ENCODE measurements at places on chromosomes 5 and 9.

DNA sequence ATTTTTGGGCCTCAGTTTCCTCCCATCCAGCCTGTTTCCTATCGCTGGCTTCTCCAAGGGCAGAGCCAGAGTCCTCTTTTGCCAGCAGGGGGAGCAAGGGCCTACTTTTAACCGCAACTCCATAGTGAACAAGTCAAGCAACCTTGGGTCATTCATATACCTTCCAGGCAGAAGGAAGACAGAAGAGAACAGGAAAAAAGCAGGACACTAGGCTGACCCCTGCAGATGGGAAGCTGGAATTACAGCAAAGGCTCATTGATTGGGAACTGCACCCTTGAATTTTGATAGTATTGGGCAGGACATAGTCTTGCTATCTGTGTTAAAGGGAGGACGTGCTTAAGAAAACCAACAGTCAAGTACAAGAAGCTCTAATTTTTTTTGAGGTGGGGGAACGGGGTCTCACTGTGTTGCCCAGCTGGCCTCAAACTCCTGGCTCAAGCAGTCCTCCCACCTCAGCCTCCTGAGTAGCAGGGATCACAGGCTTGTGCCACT is 30.1 kb downstream of the QRFP start:
- peak; percentile 59 for DNase-seq

DNA sequence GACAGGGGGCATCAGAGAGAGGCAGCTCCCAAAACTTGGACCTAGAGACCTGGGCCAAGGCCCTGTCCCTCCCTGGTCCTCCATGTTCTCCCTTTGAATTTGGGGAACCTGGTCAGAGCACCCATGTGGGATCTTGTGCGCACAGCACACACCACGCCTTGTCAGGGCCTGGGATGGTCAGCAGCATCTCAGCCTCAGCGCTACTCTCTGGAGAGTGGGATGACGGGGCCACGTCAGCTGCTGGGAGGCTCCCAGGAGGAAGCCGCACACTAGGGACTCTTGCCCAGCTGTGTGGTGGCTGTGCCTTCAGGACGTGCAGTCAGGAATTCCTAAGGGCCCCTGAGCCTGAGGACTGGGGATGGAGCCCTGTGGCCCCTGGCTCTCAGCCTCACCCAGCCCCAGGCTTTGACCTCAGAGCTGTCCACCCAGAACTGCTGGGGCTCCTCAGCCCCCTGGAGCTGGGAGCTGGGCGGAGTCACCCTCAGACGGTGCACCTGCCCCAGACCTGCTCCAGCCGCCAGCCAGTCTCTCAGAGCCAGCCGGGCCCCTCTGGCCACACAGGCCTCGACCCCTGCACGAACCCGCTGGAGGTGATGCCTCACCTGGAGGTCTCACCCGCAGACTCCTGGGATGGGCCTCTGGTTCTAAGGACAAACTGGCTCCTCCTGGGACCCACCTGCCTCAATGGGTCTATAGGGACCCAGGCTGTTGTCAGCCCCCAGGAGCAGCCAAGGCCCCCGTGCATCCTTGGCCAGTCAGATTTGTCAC is 38.3 kb upstream of the EGFL7 start:
- no peak for DNase-seq

DNA sequence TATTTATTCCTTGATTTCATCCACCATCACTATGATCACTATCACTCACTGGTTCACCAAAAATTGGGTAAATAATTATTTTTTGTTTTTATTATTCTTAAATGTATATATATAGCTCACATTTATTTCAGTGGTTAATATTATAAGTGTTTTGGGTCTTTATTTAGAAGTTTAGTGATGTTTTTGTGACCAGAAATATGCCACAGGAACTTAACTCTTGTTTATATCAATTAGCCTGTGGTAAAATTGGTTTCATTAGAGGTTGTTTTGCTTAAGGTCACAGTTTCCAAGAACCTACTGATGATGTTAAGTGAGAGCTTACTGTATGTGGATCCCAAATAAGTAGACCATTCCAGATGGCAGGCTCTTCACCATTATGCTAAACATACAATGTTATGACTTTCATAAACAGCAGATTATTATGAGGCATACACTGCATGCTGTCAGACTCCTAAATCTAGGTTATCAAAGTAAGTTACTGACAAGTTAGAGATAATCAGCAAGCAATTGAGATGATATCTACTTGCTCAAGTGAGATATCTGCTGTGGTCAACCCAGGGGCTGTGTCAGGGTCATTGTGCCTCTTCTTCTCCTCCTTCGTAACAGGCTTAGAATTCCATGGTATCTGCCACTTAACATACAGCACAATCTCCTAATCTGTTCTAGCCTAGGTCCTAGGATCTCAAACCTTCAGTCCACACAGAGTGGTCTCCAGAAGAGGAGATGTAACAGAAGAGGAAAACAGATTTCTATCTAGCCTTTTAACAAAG is 57.6 kb downstream of the NR3C1 start:
- DNase-seq = no peak

- DNase-seq = no peak
Measured at GRCh38 chr5:147617191-147617606, 107.3 kb upstream of the DPYSL3 start.

DNA sequence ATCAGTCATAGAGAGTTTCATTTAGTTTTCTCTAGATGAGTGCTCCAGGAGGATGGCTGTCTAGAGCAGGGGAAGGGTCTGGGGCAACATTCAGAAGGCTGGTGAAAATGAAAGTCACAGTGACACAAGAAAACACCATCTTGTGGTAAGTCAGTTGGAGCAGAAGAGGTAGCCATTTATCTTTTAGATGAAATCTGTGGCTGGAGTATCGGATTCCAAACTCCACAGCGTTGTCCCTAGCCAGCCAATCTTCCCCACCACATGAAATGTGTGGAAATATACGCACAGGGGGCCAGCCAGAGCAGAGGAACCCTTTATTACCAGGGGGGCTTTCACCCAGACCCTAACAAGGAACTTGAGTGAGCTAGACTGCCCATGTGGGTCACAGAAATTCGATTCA is 15.9 kb upstream of the TNFAIP8 start:
- no peak for DNase-seq

- DNase-seq = no peak
Measured at GRCh38 chr9:133188006-133188842, 20.8 kb downstream of the OBP2B start.

DNA sequence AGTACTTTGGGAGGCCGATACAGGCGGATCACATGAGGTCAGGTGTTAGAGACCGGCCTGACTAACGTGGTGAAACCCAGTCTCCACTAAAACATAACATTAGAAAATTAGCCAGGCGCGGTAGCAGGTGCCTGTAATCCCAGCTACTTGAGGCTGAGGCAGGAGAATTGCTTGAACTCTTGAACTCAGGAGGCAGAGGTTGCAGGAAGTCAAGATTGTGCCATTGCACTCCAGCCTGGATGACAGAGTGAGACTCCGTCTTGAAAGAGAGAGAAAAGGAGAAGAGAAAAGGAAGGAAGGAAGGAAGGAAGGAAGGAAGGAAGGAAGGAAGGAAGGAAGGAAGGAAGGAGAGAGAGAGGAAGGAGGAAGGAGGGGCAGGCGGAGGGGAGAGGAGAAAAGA is 45.1 kb downstream of the MYO10 start:
- no peak for DNase-seq

DNA sequence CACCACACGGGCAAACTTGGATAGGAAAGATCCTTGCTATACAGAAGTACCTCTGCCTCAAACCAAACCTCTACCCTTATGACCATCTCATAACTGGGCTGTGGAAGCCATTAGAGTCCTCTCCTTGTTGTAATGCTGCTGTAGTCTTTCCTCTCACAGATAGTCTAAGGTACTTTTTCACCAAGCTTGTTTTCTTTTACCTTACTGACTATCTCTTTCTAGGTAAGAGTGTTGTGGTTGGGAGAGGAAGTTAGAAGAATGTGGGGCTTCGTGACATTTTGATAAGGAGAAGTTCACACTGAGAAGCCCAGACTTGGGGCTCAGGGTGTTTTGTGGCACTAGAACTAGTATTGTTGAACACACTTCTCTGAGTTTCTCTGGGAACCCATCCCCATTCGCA is 8.9 kb downstream of the CFAP95 start:
- no peak for DNase-seq

Data from stimulated activated naive CD8-positive, alpha-beta T cell treated with anti-CD3 and anti-CD28 coated beads, Interleukin-15, Interleukin-2, amounts not matched to agents 100 U/mL and 50 U/mL, for 24 hours (primary cell).